ENCODE measurements at places on chromosomes 12 and 14. TPM values are rescaled to one million over a fixed set of nuclear protein-coding genes. Genes with fewer than 3 reads are reported as not detected.

GRCh38 chr12:56104815-56105608 lies 653 bp downstream of the PA2G4 start:
- peak overlapping the region; percentile 49 for H3K4me3 ChIP-seq
- H3K4me1 ChIP-seq: peaks cover 20% of the 10 kb centered on the region
- peak overlapping the region; percentile 60 for H3K27ac ChIP-seq
- H3K36me3 ChIP-seq: peaks cover 14% of the 10 kb centered on the region
- DNase-seq: peak; percentile 32

DNA sequence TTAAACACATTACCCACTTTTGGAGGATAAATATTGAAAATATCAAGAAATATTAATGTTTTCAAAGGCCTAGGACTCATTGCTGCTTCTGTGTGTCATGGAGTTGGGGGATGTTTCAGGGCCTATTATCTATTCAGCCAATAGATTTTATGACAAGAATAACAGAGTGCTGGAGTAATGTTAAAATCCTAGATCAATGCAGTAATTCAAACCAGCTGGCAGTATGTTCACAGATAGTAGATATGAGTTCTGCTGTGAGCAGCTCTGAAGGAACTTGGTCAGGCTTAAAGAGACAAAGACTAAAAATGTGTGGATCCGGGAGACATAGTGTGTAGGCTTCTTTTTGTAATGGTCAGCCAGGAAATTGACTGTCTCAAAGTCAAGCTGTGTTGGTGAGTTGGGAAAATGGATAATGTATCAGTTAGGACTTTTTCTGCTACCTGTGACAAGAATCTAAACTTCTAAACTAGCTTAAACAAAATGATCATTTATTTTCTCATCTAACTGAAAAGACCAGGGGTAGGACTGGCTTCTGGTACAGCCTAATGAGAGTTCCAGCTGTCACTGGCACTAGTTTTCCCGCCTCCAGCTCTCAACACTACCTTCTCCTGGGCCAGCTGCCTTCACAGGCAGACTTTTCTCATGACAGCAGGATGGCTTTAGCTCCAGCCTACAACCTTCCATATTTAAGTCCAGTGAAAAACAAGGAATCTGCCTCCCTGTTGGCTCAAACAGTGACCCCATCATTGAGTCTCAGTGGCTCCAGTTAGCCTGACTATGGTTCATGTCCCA lies 16.3 kb upstream of the POLR3B start:
- H3K27ac ChIP-seq: no peak overlapping the region
- peaks cover under 1% of the 10 kb centered on the region for H3K36me3 ChIP-seq
- no peak overlapping the region for H3K4me3 ChIP-seq
- no peak for DNase-seq
- H3K27me3 ChIP-seq: no peaks in the 10 kb centered on the region

COL2A1 gene
- not detected for polyA plus RNA-seq

EXOC3L4 gene
- not detected for polyA plus RNA-seq

LRRC43 gene
- 3.1 TPM for polyA plus RNA-seq
